Fibroblast of lung (primary cell): ENCODE measurements at places on chromosomes 4 and X. TPM values are rescaled to one million over a fixed set of nuclear protein-coding genes. Genes with fewer than 3 reads are reported as not detected.

DNA sequence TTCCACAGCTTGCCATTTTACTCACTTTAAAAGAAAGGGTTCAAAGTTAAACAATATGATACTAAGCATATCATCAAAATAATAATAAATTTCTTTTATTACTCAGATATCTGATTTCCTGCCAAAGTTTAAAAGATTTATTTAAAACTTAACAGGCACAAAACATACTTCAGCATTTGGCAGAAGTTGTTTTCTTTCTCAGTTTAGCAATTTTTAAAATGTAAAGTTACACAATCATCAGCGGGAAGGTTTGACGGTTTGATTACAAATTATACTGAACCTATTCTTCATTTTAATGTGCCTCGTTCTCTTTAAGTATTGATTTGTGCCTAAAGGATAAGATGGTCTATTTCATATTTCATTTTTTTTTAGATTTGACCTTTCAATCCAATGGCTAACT, 227.2 kb downstream of the APBB2 start:
- H3K27ac ChIP-seq = no peak overlapping the region
- peak; percentile 31 for DNase-seq
- peaks cover 10% of the 10 kb centered on the region for H3K4me1 ChIP-seq
- no peaks in the 10 kb centered on the region for H3K36me3 ChIP-seq
- no peak overlapping the region for H3K4me3 ChIP-seq
- H3K27me3 ChIP-seq = no peaks in the 10 kb centered on the region

- peak; percentile 85 for DNase-seq
- H3K27ac ChIP-seq = peak within 1 kb of the TSS; percentile 80
- peak within 1 kb of the TSS; percentile 69 for H3K4me3 ChIP-seq
- H3K36me3 ChIP-seq = no peaks in the 10 kb centered on the region
Measured at GRCh38 chrX:150362599-150363481, at the start of gene MAMLD1. MAMLD1 (plus strand) TSS chrX:150363317; CDS start chrX:150445517, 82,200 bp downstream.

GRCh38 chr4:152684007-152684406, 4.2 kb upstream of the TMEM154 start:
- H3K4me1 ChIP-seq = peaks cover 3% of the 10 kb centered on the region
- H3K27me3 ChIP-seq = peaks cover 5% of the 10 kb centered on the region
- no peaks in the 10 kb centered on the region for H3K36me3 ChIP-seq
- no peak overlapping the region for H3K27ac ChIP-seq

Gene KLB
- not detected in 2 replicates for total RNA-seq

DNA sequence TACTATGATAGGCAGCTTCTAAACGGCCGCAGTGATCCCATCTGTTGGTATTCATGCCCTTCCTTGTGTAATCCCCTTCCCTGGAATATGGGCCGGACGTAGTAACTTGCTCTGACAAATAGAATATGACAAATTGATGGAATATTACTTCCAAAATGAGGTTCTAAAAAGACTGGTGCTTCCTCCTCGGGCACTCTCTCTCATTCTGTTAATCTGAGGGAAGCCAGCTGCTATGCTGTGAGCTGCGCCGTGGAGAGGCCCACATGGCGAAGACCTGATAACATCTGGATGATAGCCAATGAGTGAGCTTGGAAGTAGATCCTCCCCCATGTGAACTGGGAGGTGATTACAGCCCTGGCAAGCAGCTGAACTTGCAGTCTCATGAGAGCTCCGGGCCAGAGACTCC, 27.2 kb upstream of the SLC25A4 start:
- H3K27me3 ChIP-seq = no peaks in the 10 kb centered on the region
- H3K27ac ChIP-seq = no peak overlapping the region
- no peak overlapping the region for H3K4me3 ChIP-seq
- H3K36me3 ChIP-seq = no peaks in the 10 kb centered on the region

Gene FGF2
- total RNA-seq = 57.8 and 98.3 TPM in 2 replicates

- no peaks in the 10 kb centered on the region for H3K36me3 ChIP-seq
- no peak for DNase-seq
- no peaks in the 10 kb centered on the region for H3K4me1 ChIP-seq
- no peak overlapping the region for H3K27ac ChIP-seq
Measured at GRCh38 chrX:56618323-56618722, 54.9 kb downstream of the UBQLN2 start.

Gene ABCG2
- total RNA-seq = 0.51 and 1.3 TPM in 2 replicates

DNA sequence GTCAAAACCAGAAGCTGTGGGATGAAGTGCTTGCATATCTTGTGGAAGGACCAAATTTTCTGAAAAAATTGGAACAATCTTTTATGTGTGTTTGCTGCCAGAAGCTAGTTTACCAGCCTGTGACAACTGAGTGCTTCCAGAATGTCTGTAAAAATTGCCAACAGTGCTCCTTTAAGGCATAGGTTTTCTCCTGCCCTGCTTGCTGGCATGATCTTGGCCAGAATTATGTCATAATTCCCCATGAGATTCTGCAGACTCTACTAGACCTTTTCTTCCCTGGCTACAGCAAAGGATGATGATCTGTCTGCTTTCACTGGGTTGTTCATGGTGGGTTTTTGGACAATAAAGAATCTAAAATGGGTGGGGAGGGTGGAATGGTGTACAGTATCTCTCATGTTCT, 196.3 kb upstream of the ZCCHC13 start:
- H3K4me3 ChIP-seq = no peak overlapping the region
- H3K27me3 ChIP-seq = no peaks in the 10 kb centered on the region
- no peak overlapping the region for H3K27ac ChIP-seq
- no peaks in the 10 kb centered on the region for H3K36me3 ChIP-seq

Gene GABRQ
- total RNA-seq = under 0.01 TPM in 1 of 2 replicates, not detected in the other

Gene NAP1L3
- total RNA-seq = 1.3 and 5.0 TPM in 2 replicates

DNA sequence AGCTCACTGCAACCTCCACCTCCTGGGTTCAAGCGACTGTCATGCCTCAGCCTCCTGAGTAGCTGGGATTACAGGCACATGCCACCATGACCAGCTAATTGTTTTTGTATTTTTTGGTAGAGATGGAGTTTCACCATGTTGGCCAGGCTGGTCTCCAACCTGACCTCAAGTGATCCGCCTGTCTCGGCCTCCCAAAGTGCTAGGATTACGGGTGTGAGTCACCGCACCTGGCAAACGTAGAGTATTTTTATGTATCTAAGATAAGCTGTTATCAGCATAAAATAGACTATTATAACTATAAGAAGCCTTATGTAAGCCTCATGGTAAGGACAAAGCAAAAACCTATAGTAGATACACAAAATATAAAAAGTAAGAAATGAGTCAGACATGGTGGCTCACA, 304.1 kb downstream of the CHIC1 start:
- H3K36me3 ChIP-seq = no peaks in the 10 kb centered on the region
- H3K4me1 ChIP-seq = no peaks in the 10 kb centered on the region
- no peak for DNase-seq
- no peak overlapping the region for H3K27ac ChIP-seq
- H3K4me3 ChIP-seq = no peak overlapping the region

Gene GAGE12D
- not detected in 2 replicates for total RNA-seq

DNA sequence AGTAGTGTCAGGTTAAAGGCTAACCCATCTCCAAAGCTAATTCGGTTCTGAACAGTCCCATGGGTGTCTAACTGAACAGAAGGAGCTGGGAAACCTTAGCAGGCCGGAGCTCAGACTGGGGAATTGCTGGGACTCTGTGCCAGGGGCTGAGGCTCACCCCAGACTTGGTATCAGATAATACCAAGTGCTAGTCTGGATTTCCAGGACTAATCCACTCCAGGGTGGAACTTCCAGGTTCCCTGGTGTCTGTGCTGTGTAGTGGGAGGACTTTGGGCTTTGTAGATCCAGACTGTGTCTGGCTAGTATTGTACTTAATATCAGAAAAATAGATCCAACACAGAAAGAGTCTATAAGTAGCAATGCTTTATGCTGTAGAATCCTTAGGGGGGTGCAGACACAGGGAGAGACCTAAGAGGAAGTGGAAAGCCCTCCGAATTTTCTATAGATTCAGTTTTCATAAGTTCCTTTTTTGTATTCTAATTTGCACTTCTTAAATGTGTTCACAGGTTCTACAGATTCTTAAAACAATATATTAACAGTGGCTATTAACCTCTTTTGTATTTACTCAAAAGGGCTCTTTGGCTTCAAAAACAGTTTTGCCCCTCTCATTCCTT, 4.1 kb downstream of the ZNF827 start:
- no peak overlapping the region for H3K4me3 ChIP-seq
- no peak for DNase-seq
- no peaks in the 10 kb centered on the region for H3K27me3 ChIP-seq
- H3K4me1 ChIP-seq = peaks cover 2% of the 10 kb centered on the region
- no peak overlapping the region for H3K27ac ChIP-seq

Gene BBS12
- 7.4 and 8.4 TPM in 2 replicates for total RNA-seq

Gene CTAG1A
- not detected in 2 replicates for total RNA-seq

Gene ADH1C
- 0.77 and 0.83 TPM in 2 replicates for total RNA-seq

GRCh38 chr4:149489321-149489720, 326.3 kb downstream of the IQCM start:
- H3K27ac ChIP-seq = no peak overlapping the region
- H3K36me3 ChIP-seq = no peaks in the 10 kb centered on the region
- no peak for DNase-seq
- no peaks in the 10 kb centered on the region for H3K27me3 ChIP-seq
- H3K4me1 ChIP-seq = no peaks in the 10 kb centered on the region

- no peak for DNase-seq
- no peaks in the 10 kb centered on the region for H3K27me3 ChIP-seq
- H3K27ac ChIP-seq = no peak overlapping the region
- H3K36me3 ChIP-seq = no peaks in the 10 kb centered on the region
Measured at GRCh38 chrX:128458888-128459287, 406.7 kb upstream of the ACTRT1 start.

Gene HTR2C
- not detected in 2 replicates for total RNA-seq

GRCh38 chrX:41733939-41734338, 10.0 kb downstream of the GPR82 start:
- no peak overlapping the region for H3K4me3 ChIP-seq
- no peaks in the 10 kb centered on the region for H3K36me3 ChIP-seq
- no peaks in the 10 kb centered on the region for H3K27me3 ChIP-seq
- H3K27ac ChIP-seq = no peak overlapping the region
- H3K4me1 ChIP-seq = no peaks in the 10 kb centered on the region
- DNase-seq = no peak

GRCh38 chr4:338759-339097, 1.1 kb downstream of the ZNF141 start:
- H3K4me1 ChIP-seq = no peaks in the 10 kb centered on the region
- no peaks in the 10 kb centered on the region for H3K36me3 ChIP-seq
- H3K4me3 ChIP-seq = peak overlapping the region; percentile 89
- DNase-seq = no peak
- no peaks in the 10 kb centered on the region for H3K27me3 ChIP-seq

GRCh38 chr4:53480909-53481308, 103.5 kb downstream of the FIP1L1 start:
- H3K4me3 ChIP-seq = no peak overlapping the region
- H3K36me3 ChIP-seq = no peaks in the 10 kb centered on the region
- H3K27ac ChIP-seq = no peak overlapping the region
- peaks cover 16% of the 10 kb centered on the region for H3K4me1 ChIP-seq
- H3K27me3 ChIP-seq = no peaks in the 10 kb centered on the region
- peak; percentile 44 for DNase-seq
